ENCODE measurements at places on chromosomes 6 and 20. TPM values are rescaled to one million over a fixed set of nuclear protein-coding genes. Genes with fewer than 3 reads are reported as not detected.

DNA sequence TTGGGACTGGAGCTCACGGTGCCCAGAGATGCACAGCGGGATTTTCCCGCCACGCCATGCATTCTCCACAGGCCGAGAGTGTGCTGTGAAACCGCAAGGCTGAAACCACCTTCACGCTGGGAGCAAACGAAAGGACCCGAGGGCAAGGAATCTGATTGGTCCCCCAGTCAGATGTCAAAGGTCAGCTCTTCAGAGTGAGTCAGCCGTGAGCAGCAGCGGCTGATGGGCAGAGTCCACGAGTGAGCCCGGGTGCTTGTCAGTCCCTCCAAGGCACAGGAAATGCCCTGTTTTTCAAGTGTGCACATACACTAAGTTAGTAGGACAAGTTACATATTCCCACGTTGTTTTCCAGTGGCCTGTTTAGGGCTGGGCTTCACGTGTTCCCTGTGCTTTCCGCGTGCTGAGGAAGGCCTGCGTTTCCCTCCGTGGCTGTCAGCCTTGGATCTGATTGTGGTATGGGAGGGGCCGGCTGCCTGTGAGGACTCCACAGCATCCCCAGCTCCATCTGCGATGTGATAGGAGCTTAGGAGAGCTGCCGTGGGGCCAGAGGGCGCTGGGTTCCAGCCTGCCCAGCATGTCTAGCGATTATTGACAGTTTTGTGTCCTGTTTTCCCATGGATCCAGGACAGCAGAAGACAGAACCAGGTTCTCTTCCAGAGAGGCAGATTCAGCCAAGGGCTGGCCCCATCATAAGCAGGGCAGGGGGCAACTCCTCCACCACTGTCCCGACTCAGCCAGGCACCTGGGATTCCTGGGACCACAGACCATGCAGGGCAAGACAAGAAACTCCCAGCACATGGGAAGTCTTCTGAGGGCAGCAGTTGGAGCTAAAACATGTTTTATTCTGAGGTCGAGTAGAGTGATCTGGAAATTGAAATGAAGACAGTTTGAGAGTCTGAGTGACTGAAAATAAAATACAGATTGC lies 38.2 kb upstream of the FRMD1 start:
- peak; percentile 79 for DNase-seq

DNA sequence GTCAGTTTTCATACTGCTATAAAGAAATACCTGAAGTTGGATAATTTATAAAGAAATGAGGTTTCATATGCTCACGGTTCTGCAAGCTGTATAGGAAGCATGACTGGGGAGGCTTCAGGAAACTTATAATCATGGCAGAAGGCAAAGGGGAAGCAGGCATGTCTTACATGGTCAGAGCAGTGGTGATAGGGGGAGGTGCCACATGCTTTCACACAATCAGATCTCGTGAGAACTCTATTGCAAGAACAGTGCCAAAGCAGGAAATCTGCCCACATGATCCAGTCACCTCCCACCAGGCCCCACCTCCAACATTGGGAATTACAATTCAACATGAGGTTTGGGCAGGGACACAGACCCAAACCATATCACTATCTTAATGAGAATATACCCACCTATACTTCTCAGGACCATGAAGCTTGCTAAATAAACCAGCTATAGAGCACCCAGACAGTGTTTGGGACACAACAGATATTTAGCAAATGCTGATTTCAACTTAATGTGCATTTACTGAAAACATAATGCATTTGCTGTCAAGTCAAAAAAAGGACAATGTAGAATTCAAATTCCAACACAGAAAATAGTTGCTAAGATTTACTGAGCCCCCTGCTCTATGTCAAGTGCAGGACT lies 63.8 kb downstream of the TNFRSF21 start:
- DNase-seq: no peak

- no peak for DNase-seq
Observed at GRCh38 chr6:87806099-87806498, 104.1 kb upstream of the AKIRIN2 start.

DNA sequence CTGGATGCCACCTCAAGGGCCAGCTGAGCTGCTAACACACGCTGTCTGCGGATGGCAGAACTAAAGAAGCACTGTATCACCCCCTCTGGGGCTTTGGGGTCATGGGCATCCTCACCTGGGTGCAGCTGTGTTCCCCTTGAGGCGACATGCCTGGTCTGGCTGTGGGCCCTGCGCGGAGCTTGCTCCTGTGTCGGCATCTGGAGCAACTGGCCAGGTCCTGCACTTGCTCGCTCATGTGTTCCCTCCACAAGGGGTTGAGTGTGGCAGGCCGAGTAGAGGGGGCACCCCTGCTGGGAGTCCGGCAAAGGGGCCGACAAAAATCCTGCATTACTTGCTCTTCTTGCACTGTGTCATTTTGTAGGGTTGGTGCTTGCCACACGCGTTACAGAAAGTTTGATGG lies 189.0 kb downstream of the CDKAL1 start:
- DNase-seq: no peak

GRCh38 chr6:128919412-128920180 lies 36.7 kb downstream of the LAMA2 start:
- no peak for DNase-seq

GRCh38 chr6:147180926-147181325 lies 23.3 kb upstream of the STXBP5 start:
- DNase-seq: no peak

GRCh38 chr6:123017104-123017682 lies 21.2 kb downstream of the CLVS2 start:
- DNase-seq: no peak

DNA sequence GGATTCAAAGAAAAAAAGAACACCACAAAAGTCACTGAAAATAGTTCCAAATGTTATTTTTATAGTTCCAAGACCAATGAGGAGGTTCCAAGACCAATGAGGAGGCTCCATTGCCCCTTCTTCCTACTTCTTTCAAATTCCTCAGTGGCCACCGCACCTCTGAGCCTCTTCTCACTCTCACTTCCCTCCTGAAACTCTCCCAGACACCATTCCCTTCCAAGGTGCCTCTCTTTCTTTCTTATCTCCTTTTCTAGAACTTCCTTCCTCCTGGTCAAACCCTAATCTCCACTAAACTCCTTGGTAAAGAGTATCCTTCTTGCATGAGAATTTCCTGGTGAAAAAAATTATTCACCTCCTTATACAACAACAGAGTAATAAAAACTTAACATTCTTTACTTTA lies 20.4 kb upstream of the MCUR1 start:
- DNase-seq: no peak

GRCh38 chr6:250676-251075 lies 41.6 kb upstream of the DUSP22 start:
- DNase-seq: no peak

- DNase-seq: peak; percentile 29
Observed at GRCh38 chr6:48068278-48069251, 42.4 kb downstream of the PTCHD4 start.

DNA sequence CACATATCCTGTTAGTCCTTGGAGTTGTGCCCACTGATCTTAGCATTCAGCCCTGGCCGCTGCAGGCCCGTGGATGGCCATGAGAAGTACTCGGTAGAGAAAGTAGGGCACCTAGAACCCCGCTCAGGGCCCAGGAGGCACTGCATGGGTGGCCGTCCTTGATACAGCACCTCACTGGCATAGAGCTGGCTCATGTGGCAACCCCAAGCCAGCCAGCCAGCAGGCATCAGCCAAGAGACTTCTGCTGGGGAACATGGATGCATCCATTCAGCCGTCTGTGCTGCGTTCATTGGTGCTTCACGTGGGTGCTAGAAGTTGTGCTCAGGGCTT lies 10.6 kb downstream of the PYGB start:
- no peak for DNase-seq

DNA sequence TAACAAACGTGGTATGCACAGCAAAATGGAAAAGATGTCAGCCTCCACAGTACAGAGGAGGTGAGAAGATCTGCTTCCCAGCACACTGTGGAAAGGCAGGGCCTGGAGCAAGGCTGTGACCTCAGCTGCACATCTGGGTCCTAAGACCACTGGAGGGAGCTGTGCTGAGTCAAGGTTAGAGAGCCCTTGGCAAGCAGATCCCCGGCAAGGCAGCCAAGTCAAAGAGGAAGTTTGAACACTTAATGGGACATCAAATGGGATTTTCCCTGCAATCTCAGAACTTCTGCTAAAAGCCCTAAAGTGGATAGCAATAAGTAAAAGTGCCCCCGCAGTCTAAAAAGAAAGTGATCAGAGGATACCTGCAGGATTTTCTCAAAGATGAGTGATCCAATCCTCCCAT lies 39.5 kb downstream of the UNC5CL start:
- DNase-seq: peak; percentile 64

DNA sequence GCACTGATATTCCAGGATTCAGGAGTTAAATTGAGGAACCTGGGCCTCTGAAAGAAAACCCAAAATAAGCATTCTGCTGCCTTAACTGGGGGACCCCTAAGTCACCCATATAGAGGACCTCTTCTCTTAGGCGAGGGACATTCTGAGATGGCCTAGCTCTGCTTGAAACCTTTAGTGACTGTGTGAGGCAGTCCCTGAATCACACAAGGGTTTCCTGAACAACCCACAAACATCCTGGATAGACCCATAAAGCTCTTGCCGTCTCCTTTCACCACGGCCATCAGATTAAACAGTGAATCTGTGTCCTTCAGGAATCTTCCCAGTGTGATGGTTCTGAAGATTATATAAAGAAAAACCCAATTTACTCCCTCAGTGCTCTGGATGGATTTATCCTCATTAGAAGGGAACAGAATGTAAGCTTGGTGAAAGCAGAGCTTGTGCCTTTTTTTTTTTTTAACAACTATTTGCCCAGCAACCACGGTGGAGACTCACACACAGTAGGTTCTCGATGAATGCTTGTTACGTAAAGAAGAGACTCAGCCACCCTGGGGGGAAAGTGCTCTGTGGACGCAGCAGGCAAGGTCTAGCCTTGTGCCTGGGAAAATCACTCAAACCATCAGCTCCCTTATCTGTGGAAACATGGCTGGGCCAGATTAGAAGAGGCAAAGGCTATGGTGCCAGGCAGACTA lies 39.1 kb upstream of the SIRPG start:
- no peak for DNase-seq

DNA sequence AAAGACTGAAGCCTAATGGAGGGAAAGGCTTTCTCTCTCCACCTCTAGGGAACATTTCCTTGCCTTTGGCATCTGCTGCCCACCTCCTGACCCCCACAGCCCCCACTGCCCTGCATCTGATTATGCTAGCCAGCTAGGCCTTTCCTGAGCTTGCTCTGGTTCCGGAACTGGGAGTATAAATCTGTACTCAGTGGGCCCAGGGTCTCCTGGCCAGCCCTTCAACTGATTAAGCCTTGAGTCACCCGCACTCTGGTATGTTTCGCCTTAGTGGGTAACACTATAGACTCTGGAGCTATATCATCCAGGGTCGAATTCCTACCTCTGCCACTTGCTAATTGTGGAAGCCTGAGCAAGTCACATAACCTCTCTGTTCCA lies 45.6 kb upstream of the RIPOR2 start:
- DNase-seq: no peak

DNA sequence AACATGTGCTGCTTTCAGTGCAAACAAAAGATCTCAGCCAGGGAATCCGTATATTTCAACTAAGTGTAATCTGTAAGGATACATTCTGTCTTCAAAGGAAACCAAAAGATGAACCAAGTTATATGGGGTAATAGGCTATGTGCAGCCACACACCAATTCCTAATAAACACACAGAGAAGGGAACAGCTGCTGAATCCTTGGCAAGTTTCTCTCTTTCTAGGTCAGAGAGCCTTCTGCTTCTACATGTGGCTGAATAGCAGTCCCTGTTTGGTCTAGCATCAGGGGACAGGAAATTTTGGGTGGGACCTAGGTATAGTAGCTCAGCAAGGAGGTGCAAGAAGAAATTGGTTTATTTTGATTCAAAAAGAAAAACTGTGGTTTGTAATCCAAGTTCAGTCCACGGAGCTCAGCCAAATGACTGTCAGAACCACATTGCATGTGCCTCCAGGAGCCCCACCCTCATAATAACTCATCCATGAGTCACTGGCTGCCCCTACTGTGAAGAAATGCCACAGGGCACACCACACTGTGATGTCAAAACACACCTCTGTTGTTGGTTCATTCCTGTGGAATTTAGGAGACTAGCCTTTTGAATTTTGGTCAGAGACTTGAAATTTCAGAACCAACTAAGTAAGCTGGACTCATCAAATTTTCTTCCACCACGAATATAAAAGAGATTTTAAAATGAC lies 21.1 kb downstream of the SPTLC3 start:
- DNase-seq: no peak

GRCh38 chr6:73471686-73472290 lies 10.3 kb downstream of the MTO1 start:
- DNase-seq: no peak

DNA sequence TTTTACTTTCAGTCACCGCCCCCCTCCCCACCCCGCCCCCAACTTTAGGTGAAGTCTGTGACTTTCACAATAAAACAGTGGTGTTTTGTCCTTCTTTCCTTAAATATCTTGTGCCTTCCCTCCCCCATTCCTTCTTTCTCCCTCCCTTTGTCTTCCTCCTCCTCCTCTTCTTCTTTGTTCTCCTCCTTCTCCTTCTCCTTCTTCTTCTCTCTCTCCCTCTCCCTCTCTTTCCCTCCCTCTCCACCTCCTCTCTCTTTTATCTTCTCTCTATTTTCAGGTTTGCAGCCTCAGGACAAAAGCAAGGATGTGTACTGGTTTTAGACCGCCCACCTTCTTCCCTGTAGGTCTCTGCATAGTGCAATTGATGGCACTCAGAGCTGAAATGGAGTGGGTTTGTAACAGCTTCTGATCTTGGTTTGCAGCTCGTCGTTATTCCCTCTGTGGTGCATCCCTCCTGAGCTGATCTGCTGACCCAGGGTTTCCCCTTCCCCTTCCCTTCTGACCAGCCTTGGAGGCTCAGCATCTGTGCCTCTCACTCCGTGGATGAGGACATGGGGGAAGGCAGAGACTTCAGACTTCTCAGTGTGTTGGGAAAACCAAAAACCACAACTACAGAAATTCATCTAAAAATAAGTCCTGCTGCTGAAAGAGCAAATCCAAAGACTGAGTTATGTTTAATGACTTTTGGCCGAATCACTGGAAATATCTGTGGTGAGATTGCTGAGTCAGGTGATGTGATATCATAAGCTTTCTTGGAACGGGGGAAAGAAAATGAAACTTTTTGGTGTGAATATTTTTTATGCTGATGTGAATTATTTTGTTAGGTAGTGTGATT lies 6.9 kb downstream of the VGLL2 start:
- no peak for DNase-seq

DNA sequence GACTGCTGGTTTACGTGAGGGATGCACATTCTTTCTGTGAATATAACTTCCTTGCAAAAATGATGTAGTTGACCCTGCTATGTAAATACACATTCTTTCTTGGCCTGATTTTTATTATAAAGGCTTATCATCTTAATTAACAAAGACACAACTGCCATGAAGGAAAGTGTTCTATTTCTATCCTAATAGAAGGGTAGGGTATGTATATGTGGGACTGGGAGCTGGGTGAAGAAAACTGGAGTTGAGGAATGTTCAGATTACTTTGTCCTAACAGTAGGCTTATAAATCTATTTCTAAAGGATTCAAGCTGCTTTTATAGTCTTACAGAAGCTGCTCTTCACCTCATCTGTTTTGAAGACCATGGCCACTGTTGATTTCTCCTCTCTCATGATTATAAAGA lies 76.5 kb upstream of the RGS17 start:
- no peak for DNase-seq

- no peak for DNase-seq
Observed at GRCh38 chr6:48766349-48766748, 655.4 kb upstream of the PTCHD4 start.

- DNase-seq: peak; percentile 64
Observed at GRCh38 chr6:138001750-138002349, 105.4 kb downstream of the PERP start.

- no peak for DNase-seq
Observed at GRCh38 chr20:9269280-9269971, 200.5 kb downstream of the PLCB4 start.

- no peak for DNase-seq
Observed at GRCh38 chr20:38031957-38032356, 1.3 kb downstream of the TTI1 start.

Gene CDH4
- total RNA-seq: not detected

Gene SYCP2
- 2.9 TPM for total RNA-seq

Gene ERVFRD-1
- not detected for total RNA-seq

Gene CPXM1
- total RNA-seq: 1.1 TPM

Measured in Peyer's patch (tissue), 4 donors.